ENCODE measurements at places on chromosomes 5 and 9. TPM values are rescaled to one million over a fixed set of nuclear protein-coding genes. Genes with fewer than 3 reads are reported as not detected.

The ADGRD2 gene
- not detected for total RNA-seq

The NPDC1 gene
- total RNA-seq = 55.6 TPM

The NKD2 gene
- 6.5 TPM for total RNA-seq

- H3K4me1 ChIP-seq = peaks cover 4% of the 10 kb centered on the region
- peaks cover 36% of the 10 kb centered on the region for H3K27me3 ChIP-seq
- no peak overlapping the region for H3K4me3 ChIP-seq
- H3K36me3 ChIP-seq = no peaks in the 10 kb centered on the region
- no peak overlapping the region for H3K27ac ChIP-seq
Observed at GRCh38 chr5:175747539-175748060, 89.7 kb downstream of the HRH2 start.

GRCh38 chr5:114311968-114312367, 49.9 kb upstream of the KCNN2 start:
- no peaks in the 10 kb centered on the region for H3K36me3 ChIP-seq
- no peak for DNase-seq

- no peak overlapping the region for H3K4me3 ChIP-seq
- no peak for DNase-seq
- H3K36me3 ChIP-seq = peaks cover 32% of the 10 kb centered on the region
- peaks cover 19% of the 10 kb centered on the region for H3K4me1 ChIP-seq
- no peak overlapping the region for H3K27ac ChIP-seq
Observed at GRCh38 chr5:131611064-131611381, 24.0 kb downstream of the RAPGEF6 start.
